Ureter (tissue), 1 donor: ENCODE measurements at places on chromosomes 3 and 15. TPM values are rescaled to one million over a fixed set of nuclear protein-coding genes. Genes with fewer than 3 reads are reported as not detected.

- DNase-seq: no peak
These were observed 19.3 kb downstream of the PDZRN3 start for GRCh38 chr3:73605412-73605811.

DNA sequence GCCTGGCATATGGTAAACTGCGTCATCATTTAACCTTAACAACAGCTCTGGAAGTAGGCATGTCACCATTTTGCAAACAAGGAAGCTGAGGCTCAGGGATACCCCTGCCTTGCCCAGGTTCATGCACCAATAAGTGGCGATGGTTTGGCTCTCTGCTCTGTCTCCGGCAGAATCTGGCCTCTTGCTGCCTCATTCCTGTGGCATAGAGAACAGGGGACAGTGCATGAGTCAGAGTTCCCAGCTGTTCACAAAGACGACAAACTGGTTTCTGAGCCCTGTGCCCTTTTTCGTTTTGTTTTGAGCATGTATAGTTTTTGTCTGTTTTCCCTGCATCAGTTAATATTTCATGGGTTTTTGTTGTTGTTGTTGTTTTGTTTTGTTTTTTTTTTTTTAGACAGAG is 236.8 kb downstream of the OPA1 start:
- peak; percentile 86 for DNase-seq

- DNase-seq: no peak
These were observed 52.9 kb upstream of the ROBO2 start for GRCh38 chr3:76986876-76987474.

DNA sequence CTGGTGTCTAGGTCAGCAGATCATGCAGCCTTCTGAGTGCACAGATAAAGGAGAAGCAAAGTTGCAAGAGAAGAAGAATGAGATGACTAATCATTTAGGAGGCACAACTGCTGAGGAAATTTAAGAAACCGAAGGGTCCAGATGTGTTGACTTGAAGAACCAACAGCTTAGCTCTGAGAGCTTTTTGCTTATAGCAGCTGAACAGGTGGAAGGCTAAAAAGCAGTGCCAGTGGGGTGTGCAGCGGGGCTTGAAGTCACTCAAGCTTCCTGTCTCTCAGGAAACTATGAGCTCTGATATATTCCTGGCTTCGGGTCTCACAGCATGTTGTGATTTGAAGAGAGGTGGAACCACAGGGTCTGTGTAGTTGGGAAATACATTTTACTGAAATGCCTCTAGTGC is 305.7 kb downstream of the RYR3 start:
- DNase-seq: no peak

DNA sequence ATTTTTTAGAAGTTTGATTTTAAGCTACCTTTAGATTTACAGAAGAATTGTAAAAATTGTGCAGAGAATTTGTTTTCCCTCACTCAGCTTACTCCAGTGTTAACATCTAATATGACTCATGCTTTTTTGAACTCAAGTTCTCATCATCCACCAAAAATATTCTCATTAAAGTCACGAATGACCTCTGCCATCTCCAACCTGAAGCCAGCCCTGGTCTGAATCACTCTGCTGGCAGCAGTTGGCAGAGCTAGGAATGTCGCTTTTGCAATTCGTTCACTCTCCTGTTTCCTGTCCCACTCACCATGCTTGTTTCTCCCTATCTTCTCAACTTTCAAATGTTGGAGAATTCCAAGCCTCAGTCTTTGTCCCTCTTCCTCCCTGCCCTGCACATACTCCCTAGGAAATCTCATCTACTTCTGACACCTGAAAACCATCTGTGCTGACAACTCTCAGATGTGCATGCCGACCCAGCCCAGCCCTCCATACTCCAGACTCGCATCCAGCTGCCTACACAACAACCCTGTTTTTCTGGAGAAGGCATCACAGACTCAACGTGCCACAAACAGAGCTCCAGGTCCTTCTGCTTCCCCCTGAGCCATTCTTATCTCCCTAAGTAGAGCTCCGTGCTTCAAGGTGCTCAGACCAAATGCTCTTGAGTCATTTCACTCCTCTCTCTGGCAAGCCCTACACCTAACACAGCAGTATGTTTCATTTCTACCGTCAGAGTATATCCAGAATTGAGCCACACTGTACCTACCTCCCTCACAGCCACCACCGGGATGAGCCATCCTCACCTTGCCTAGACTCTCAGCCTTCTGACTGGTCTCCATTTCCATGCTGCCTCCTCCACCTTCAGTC is 24.9 kb downstream of the PRR23E start:
- no peak for DNase-seq

Gene SST
- total RNA-seq: 3.6 TPM

DNA sequence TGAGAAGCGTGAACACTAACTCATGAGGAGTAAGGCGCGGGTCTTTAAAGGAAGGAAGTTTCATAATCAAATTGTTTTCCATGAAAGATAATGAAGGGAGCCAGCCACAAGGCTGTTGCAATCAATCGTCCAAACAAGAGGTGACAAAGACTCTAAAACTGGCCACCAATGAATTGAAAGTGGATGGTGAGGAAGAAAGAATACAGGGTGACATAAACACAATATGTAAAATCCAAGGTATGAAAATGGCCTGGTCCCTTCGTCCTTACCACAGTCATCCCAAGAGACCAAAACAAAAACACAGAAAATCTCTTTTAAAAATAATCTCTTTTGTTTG is 12.0 kb downstream of the CD86 start:
- no peak for DNase-seq

- no peak for DNase-seq
These were observed 321.8 kb upstream of the MME start for GRCh38 chr3:154758109-154758868.

Gene DNASE1L3
- total RNA-seq: 6.1 TPM

Gene GOLGA8Q
- 2.3 TPM for total RNA-seq

Gene FGF7
- 48.3 TPM for total RNA-seq

DNA sequence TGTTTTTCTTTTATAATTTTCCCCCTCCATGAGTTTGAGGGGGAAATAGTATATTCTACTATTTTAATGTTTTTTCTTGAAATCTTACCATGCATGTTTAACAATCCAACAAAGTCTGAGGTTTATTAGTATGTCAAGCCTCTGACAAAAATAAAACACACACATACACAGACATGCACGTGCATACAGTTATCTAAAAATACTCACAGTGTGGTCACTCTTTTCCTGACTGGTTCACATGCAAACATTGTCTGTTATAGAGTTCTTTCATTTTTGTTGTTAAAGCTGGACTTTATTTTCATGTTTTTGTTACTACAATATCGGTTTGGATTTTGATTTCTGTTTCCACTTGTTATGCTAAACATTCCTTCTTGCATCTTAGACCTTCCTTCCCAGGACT is 236.6 kb downstream of the MFSD1 start:
- DNase-seq: no peak

DNA sequence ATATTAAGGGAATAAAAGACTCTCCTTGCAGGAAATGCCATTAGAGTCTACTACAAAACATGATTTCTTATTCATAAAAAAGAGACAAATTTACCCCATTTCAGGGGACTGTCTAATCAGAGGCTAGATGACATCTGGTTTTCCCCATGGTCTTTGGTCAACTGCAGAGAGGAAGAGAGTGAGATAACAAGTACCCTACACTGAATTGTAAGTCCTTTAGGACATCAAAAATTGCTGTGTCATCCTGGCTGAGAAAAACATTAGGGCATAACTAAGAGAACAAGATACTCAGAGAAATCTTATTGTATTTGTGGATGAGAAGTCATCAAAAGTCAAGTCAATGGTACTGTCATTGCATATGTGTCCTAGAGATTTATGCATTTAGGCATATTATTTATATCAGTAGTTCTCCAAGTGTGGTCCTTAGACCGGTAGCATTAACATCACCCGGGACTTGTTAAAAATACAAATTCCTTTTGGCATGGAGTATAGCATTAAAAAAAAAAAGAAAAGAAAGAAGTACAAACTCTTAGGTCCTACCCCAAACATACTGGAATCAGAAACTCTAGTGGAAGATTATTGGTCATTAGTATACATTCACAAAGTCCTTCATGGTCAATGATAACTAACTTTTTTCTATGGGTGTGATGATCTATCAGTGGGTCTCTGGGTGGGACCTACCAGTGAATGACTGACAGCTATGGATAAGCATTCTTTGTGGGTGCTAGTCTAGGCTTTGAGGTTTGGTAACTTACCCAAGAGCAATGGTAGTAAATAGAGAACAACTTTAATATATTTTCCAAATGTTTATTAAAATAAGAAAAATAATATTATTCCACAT is 29.0 kb upstream of the TBC1D5 start:
- no peak for DNase-seq

GRCh38 chr3:131216801-131217200 is 164.8 kb upstream of the NUDT16 start:
- DNase-seq: no peak

Gene SI
- total RNA-seq: not detected

GRCh38 chr3:126982126-126982470 is 817 bp upstream of the PLXNA1 start:
- DNase-seq: no peak

Gene LINGO1
- 1.7 TPM for total RNA-seq

GRCh38 chr15:35197306-35197705 is 112.2 kb upstream of the NANOGP8 start:
- no peak for DNase-seq

Gene SSUH2
- 0.55 TPM for total RNA-seq

Gene GABRG3
- total RNA-seq: 1.6 TPM

DNA sequence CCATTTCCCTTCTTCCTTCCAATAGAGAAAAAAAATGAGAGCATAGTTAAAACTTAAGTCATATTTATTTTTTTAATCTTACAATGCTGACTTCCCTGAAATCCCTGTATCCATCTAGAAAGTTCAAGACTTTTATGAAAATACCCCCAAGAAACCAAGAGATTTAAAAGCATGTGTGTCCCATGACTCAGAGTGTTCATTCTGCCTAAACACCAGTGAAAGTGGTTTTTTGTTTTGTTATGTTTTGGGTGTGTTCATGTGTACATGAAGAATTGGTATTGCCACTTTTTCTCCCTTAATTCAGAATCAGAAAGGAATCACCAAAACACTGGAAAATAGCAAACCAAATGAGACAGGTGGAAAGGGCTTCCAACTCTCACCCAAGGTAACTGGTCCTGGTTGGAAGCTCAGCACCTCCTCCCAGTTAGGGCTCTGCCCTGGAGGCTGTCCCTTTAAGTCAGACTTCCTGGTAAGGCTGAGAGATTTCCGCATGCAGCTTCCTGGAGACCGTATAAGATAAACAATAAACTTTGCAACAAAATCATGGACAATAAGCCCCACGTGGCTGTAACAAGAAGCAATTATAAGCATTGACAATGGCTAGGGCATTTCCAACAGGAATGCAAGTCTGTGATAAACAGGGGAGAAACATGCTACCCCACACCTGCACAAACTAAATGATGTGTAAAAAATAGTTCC is 121.9 kb upstream of the ARHGEF3 start:
- DNase-seq: peak; percentile 54

Gene CP
- 12.5 TPM for total RNA-seq

Gene RAD51
- total RNA-seq: 0.68 TPM

GRCh38 chr3:129446926-129447325 is 6.9 kb downstream of the IFT122 start:
- DNase-seq: no peak

Gene SPG21
- 108 TPM for total RNA-seq

DNA sequence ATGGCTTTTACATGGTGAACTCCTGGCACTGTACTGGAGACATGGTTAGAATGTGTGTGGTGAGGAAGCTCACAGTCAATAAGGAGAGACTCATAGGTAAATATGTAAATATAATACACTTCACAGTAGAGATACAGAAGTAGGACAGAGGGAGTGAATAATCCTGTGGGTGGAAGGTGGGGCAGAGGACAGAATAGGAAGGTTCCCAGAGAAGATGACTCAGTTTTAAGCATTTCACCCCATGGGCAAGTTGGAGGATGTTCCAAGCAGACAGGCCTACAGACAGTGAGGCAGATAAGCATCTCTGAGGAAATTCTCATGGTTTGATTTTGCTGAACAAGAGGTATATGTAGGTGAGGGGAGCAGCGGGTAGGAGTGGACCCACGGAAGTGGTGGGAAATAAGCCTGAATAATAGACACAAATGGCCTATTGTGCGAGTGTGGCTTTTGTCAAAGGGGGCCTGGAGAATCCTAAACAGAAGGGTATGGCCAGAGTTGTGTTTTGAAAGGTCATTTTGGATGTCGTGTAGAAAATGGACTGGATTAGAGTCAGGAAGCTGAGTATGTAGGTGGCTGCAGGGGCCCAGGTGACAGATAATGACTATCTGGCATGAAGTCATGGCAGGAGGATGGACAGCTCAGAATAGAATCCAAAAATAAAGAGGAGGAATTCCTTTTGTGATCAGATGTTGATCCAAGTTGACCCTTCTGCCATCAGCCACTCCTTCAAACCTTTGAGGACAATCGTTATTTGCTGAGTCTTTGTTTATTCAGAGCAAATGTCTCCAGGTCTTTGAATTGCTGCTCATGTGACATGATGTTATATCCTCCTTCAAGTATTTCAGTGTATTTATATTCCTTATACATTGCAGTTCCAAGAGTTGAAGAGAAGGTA is 97.3 kb upstream of the THRB start:
- no peak for DNase-seq

Gene C3orf22
- total RNA-seq: not detected

Gene NSMCE3
- total RNA-seq: 8.9 TPM

Gene PROK2
- total RNA-seq: not detected

Gene GMNC
- not detected for total RNA-seq

GRCh38 chr3:184789314-184789998 is 22.5 kb upstream of the VPS8 start:
- DNase-seq: no peak
